ENCODE measurements at places on chromosomes 5 and 9.
A peak's percentile ranks its signal among the peaks of the same experiment; 100 is the strongest.

GRCh38 chr5:14168144-14168792 is 25.1 kb downstream of the TRIO start:
- no peak for DNase-seq
- no peak overlapping the region for H3K4me3 ChIP-seq
- H3K27me3 ChIP-seq = no peaks in the 10 kb centered on the region
- H3K4me1 ChIP-seq = peaks cover 11% of the 10 kb centered on the region
- H3K27ac ChIP-seq = no peak overlapping the region
- H3K36me3 ChIP-seq = no peaks in the 10 kb centered on the region

- no peaks in the 10 kb centered on the region for H3K36me3 ChIP-seq
- DNase-seq = no peak
- no peak overlapping the region for H3K4me3 ChIP-seq
Measured at GRCh38 chr5:126052120-126052519, 371.1 kb upstream of the GRAMD2B start.

DNA sequence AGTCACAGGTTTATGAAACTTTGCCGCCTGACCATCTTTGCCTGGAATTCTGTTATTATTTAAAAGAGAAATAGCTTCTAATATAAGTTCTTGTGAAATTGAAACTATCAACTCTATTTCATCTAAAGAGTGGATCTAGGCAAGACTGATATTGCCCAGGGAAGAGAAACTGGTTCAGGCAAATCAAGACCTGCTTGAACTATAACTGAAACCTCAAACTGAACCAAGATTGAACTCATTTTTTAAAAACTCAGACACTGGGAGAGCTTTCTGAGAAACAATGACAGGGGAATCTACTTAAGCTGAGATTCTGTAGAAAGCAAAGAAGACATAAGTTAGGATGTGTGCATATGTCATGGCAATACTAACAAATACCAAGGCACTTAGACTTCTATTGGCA is 815.8 kb downstream of the BRINP1 start:
- no peak for DNase-seq
- H3K36me3 ChIP-seq = no peaks in the 10 kb centered on the region
- H3K4me3 ChIP-seq = no peak overlapping the region
- H3K27me3 ChIP-seq = no peaks in the 10 kb centered on the region
- H3K27ac ChIP-seq = no peak overlapping the region

- no peaks in the 10 kb centered on the region for H3K4me1 ChIP-seq
- DNase-seq = no peak
- H3K4me3 ChIP-seq = no peak overlapping the region
- no peaks in the 10 kb centered on the region for H3K27me3 ChIP-seq
- H3K27ac ChIP-seq = no peak overlapping the region
- no peaks in the 10 kb centered on the region for H3K36me3 ChIP-seq
Measured at GRCh38 chr5:20605732-20606525, 617.9 kb upstream of the CDH18 start.

- no peak overlapping the region for H3K27ac ChIP-seq
- peak; percentile 29 for DNase-seq
- peaks cover 7% of the 10 kb centered on the region for H3K4me1 ChIP-seq
Measured at GRCh38 chr9:81682797-81683196, 6.5 kb downstream of the TLE1 start.

DNA sequence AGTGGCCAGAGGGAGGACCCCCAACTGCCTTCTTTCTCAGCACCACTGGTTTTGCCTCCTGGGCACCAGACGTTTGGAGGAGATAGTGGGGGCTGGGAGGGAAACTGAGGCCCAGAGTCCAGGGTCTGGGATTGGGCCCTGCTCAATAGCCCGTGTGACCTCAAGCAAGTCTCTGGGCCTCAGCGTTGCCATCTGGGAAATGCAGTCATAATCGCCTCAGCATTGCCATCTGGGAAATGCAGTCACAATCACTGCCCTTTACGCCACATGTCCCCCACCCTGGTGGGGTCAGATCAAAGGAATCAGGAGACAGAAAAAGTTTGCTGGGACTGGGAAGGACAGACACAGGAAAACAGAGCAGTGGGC is 1.6 kb downstream of the SH2D3C start:
- no peaks in the 10 kb centered on the region for H3K27me3 ChIP-seq
- DNase-seq = no peak
- H3K4me1 ChIP-seq = no peaks in the 10 kb centered on the region
- no peaks in the 10 kb centered on the region for H3K36me3 ChIP-seq
- H3K27ac ChIP-seq = no peak overlapping the region

GRCh38 chr9:126957687-126958053 is 43.1 kb downstream of the RALGPS1 start:
- no peaks in the 10 kb centered on the region for H3K27me3 ChIP-seq
- H3K4me1 ChIP-seq = no peaks in the 10 kb centered on the region
- DNase-seq = no peak

- no peaks in the 10 kb centered on the region for H3K4me1 ChIP-seq
- H3K27ac ChIP-seq = no peak overlapping the region
- H3K27me3 ChIP-seq = no peaks in the 10 kb centered on the region
- H3K4me3 ChIP-seq = no peak overlapping the region
- no peak for DNase-seq
Measured at GRCh38 chr5:107223066-107223465, 447.7 kb downstream of the EFNA5 start.

DNA sequence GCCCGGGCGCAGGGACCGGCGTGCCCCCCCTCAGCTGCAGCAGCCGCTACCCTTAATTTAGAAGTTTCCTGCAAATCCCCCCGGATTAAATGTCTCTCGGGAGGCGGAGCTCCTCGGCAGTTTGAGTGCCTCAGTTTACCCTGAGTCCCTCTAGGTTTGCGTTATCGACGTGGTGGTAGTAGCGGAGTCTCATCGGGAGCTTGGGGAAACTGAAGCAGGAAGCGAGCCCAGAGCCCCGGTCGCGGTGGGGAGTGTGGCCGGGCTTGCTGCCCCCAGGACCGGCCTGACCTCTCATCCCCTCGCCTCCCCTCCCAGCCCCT is 529 bp upstream of the TPM2 start:
- H3K4me1 ChIP-seq = peaks cover 6% of the 10 kb centered on the region
- H3K27me3 ChIP-seq = peaks cover 6% of the 10 kb centered on the region
- no peaks in the 10 kb centered on the region for H3K36me3 ChIP-seq
- H3K27ac ChIP-seq = no peak overlapping the region
- peak overlapping the region; percentile 85 for H3K4me3 ChIP-seq
- no peak for DNase-seq

DNA sequence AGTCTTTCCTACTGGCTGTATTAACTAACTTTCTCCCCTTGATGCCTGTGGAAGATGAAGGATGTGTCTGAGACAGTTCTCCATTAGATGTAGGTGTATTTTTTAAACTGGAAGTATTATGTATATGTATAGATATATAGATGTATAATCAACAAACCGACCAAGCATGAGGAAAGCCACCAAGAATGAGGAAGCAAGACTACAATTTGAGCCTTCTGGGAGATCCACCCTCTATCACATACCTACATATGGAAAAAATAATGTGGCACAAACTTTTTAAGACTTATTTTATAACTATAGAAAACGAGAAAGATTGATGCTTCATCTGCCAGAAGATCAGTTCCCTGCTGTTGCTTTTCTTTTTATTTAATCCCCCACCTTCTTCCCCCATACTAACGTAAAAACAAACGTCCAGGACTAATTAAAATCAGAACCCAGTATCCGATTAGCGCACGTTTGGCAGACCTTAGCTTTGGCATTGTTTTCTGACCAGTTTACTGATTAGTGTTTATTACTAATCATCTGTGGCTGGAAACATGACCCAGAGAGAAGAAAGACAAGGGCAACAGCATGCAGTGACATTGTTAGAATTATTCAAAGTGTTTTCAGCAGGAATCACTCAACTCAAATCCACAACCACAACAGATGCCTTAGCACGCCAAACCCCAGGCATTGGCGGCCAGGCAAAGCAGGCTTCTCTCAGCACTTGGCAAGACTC is 490.2 kb downstream of the EBF1 start:
- no peaks in the 10 kb centered on the region for H3K4me1 ChIP-seq
- no peak overlapping the region for H3K4me3 ChIP-seq
- no peaks in the 10 kb centered on the region for H3K36me3 ChIP-seq

GRCh38 chr5:102922799-102923477 is 167.8 kb downstream of the PAM start:
- no peaks in the 10 kb centered on the region for H3K27me3 ChIP-seq
- H3K4me1 ChIP-seq = peaks cover 3% of the 10 kb centered on the region

GRCh38 chr5:59596586-59597350 is 296.8 kb downstream of the PDE4D start:
- H3K36me3 ChIP-seq = no peaks in the 10 kb centered on the region
- H3K4me1 ChIP-seq = peaks cover 5% of the 10 kb centered on the region
- H3K27ac ChIP-seq = peak overlapping the region; percentile 48
- DNase-seq = no peak
- H3K27me3 ChIP-seq = no peaks in the 10 kb centered on the region
- no peak overlapping the region for H3K4me3 ChIP-seq

All from small intestine (tissue), 16 donors.